Left kidney (tissue), 8 donors: ENCODE measurements at places on chromosomes 6 and 20. TPM values are rescaled to one million over a fixed set of nuclear protein-coding genes. Genes with fewer than 3 reads are reported as not detected.

ANGPT4 gene
- 0.22 TPM for polyA plus RNA-seq

SAMD10 gene
- 7.5 TPM for polyA plus RNA-seq

HLA-DRA gene
- polyA plus RNA-seq: 58.9 TPM

NAPB gene
- polyA plus RNA-seq: 28.2 TPM

TSHZ2 gene
- 14.2 TPM for polyA plus RNA-seq

BACH2 gene
- polyA plus RNA-seq: 11.4 TPM

TTLL9 gene
- polyA plus RNA-seq: 5.5 TPM

RSPO4 gene
- polyA plus RNA-seq: 2.3 TPM

RAET1E gene
- polyA plus RNA-seq: 0.37 TPM

GABRR1 gene
- 1.2 TPM for polyA plus RNA-seq

C20orf202 gene
- polyA plus RNA-seq: 0.43 TPM

AGPAT4 gene
- 23.7 TPM for polyA plus RNA-seq

MOCS3 gene
- 4.7 TPM for polyA plus RNA-seq

GRCh38 chr20:25538838-25539665 is 46.3 kb downstream of the NINL start:
- no peak for DNase-seq

GRCh38 chr6:54274383-54274782 is 33.9 kb upstream of the TINAG start:
- no peak for DNase-seq

GRCh38 chr20:1951436-1952115 is 42.3 kb downstream of the PDYN start:
- DNase-seq: no peak

DNA sequence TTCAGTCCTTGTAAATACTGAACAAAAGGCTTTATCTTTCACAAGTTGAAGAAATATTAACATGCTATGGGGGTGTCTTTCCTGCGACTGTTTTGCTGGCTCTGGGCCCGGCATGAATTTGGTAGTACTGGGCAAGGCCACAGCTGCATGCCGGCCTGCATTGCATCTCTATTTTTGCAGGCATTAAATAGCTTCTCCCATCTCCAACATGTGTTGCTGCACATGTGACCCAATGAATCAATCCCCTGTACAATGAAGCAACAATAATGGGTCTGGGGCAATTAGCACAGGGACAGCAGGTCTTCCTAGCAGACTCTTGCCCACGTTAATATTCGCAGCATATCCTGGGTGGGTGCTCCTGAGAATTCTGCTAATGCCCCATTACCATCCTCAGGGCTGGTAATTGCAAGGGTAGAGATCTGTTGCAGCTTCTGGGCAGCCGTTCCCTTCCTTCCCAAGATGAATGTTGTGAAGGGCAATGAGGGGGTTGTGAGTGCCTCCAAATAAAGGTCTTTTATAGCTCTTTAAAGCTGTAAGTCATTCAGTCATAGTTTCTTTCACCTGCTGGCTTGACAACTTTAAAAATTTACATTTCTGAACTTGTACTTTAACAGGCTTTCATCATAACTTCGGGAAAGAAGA is 24.3 kb upstream of the CDYL start:
- DNase-seq: no peak

- DNase-seq: no peak
These were observed 5.7 kb downstream of the FOXO3 start for GRCh38 chr6:108566406-108566805.

DNA sequence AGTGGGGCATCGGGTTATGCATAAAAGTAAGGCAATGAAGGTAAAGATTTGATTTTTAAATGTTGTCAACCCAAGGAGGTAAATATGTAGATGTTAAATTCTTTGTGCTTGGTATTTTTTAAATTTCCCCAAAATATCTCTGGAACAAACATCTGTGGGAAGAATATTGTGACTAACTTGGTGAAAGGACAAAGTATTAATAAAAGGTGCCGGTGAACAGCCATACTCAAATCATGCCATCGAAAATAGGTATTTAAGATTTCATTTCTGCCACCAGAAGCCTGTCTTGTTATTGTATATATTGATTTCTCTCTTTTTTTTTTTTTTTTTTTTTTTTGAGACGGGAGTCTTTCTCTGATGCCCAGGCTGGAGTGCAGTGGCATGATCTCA is 12.6 kb upstream of the ZBTB2 start:
- no peak for DNase-seq

GRCh38 chr20:19915111-19915798 is 101.9 kb upstream of the NAA20 start:
- DNase-seq: no peak

- DNase-seq: no peak
These were observed 59.8 kb downstream of the CDK19 start for GRCh38 chr6:110755411-110755834.

GRCh38 chr20:38212806-38213606 is 47.5 kb downstream of the KIAA1755 start:
- no peak for DNase-seq

DNA sequence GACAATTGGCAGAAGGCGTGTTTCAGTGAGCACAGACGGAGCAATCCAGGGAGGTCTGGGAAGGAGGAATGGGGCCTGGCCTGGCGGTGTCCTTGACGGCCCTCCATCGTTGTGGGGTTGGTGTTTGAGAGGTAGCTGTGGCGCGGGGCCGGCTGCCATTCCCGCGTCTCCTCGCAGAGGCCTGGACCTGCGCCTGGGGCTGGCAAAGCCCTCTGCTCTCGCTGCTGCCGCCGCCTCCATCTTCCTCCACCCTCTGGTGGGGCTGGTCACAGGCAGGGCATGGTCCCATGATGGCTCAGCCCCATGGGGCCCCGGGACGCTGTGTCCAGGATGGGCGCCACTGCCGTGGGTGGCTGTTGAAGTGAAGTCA is 7.6 kb downstream of the OSBPL2 start:
- DNase-seq: no peak

GRCh38 chr20:48797850-48798747 is 29.7 kb downstream of the PREX1 start:
- DNase-seq: no peak

GRCh38 chr20:924639-925038 is 8.5 kb upstream of the ANGPT4 start:
- DNase-seq: no peak

GRCh38 chr6:47419621-47420020 is 58.0 kb upstream of the CD2AP start:
- peak; percentile 53 for DNase-seq

DNA sequence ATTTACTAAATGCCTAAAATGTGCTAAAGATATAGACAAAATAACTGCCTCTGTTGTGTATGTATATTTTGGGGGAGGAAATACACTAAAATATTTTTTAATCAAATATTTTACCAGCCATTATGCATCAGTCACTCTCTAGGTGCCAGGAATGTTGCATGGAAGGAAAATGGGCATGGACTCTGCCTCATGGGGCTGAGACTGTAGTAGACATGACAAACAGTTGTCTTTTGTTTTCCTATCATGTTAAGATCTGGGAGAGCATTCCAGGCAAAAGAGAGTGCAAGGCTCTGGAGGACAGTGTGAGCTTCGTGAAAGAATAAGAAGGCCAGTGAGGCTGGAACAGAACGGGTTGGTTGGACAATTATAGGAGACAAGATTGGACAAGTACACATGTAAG is 26.5 kb downstream of the HLA-DOB start:
- DNase-seq: no peak

DNA sequence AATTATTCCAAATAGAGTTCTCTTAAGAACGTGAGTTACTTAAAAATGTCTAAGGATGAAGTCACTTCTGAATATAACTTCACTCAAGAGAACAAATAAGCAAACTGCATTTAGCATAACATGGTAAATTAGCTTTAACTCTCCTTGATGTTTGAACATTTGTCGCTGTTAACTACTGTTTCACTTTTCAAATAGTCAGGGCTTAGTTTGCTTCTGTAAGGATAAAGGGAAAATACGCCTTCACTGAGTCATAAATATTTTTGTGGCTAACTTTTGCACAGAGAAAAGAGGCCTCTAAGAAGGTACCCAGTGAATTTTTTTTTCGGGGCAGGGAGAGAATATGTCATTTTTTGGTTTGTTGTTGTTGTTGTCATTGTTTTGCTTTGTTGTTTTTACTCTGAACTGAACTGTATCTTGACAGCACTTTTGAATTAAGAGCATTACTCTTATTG is 8.1 kb downstream of the PTPN1 start:
- no peak for DNase-seq

GRCh38 chr20:51894619-51895018 is 92.3 kb upstream of the SALL4 start:
- DNase-seq: no peak

- DNase-seq: no peak
These were observed 4.9 kb downstream of the OLIG3 start for GRCh38 chr6:137489046-137490005.

GRCh38 chr6:160102956-160103824 is 18.4 kb upstream of the SLC22A1 start:
- no peak for DNase-seq

GRCh38 chr6:24357336-24358218 is at the start of gene DCDC2:
DCDC2 (minus strand) TSS chr6:24358059; CDS start chr6:24357750, 309 bp downstream.
- DNase-seq: peak; percentile 72

- no peak for DNase-seq
These were observed 257.4 kb downstream of the MAFB start for GRCh38 chr20:40431611-40432010.

- DNase-seq: no peak
These were observed 89.0 kb downstream of the TCP11 start for GRCh38 chr6:35051997-35052583.

DNA sequence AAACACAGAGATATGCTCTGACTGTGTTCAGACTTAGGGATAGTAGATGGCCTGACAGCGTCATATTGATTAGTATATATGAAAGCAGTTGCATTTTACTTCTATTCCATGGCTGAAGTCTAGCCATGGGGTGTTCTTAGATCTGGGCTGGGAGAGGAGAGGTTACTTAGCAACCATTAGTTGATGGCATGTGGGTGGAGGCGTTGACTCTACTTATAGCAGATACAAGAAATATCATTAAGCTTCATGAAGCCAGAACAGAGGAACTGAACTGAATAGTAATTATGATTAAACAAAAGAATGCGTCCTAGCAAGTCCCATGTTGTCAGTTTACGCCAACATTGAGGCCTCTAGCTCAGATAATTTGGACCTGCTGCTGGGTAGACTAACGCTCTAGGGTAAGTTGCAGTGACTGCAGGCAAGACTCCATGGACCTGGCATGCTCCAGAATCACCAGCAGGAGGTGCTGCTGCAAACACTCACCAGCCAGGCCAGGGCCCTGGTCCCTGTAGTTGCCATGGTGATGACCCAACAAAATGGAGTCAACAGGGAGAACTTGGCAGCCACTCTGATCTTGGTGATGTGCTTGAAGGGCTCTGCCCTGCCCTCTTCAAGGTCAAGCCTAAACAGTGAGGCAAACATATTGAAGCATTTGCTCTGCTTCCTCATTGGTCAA is 477.3 kb downstream of the PREX1 start:
- DNase-seq: no peak

GRCh38 chr6:3918469-3918868 is 69.3 kb downstream of the FAM50B start:
- peak; percentile 61 for DNase-seq

DNA sequence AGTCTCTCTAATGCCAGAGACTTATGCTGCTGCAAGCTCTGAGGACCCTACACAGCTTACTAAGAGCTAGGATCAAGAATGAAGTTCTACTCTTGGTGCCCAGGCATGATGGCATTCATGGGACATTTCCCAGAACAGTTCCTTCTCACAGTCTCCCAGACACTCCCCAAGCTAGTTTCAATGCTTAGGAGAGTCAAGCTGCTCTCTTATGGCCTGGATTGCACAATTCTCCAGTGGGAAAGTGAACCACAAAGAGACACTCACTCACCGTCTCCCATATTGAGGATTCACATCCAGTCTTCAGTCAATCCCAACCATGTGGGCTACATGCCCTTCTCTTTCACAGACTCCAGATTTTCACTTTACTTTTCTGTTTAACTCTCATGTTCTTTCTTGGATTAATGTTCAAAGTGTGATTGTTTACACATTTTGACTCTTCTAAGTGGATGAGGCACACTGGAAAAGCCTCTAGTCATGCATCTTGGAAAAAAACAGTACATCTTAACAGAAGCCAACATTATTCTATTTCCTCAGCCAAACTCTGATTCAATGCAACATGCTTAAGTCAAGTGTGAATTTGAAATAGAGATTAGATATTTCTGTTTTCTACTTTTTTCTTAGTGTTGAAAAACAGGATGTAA is 447.8 kb upstream of the BTBD3 start:
- DNase-seq: no peak

GRCh38 chr6:138028893-138029292 is 78.3 kb downstream of the PERP start:
- DNase-seq: no peak

DNA sequence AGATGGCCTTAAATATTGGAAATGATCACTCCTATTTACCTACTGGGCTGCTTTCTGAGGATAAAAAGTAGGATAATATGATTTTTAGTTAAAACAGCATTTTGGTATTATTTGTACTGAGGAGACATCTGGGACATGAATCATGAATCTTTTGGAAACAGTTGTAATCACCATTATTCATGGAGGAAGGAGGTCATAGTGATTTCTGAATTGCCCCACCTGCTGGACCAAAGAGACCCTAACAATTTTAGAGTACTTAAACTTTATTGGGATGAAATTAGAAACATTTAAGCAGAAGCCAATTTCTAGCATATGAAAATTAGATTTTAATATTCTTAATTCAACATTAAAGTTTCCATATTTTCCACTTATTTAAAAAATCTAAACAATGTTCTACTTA is 108.4 kb upstream of the SIM1 start:
- DNase-seq: no peak

- DNase-seq: no peak
These were observed 24.9 kb upstream of the LAMA4 start for GRCh38 chr6:112279031-112279935.

DNA sequence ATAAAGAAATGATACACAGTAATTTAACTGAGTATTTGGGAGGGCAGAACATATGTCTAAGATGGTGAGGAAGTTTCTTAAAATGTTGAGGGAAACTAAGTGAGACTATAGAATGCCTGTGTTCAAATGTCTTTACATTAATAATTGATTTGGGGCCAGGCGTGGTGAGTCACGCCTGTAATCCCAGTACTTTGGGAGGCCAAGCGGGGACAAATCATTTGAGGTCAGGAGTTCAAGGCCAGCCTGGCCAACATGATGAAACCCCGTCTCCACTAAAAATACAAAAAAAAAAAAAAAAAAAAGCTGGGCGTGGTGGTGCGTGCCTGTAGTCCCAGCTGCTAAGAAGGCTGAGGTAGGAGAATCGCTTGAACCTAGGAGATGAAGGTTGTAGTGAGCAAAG is 66.7 kb downstream of the THEMIS start:
- DNase-seq: no peak

GRCh38 chr20:22282696-22283095 is 301.7 kb downstream of the FOXA2 start:
- DNase-seq: no peak

- DNase-seq: no peak
These were observed 38.3 kb downstream of the FAM120B start for GRCh38 chr6:170344631-170345576.

DNA sequence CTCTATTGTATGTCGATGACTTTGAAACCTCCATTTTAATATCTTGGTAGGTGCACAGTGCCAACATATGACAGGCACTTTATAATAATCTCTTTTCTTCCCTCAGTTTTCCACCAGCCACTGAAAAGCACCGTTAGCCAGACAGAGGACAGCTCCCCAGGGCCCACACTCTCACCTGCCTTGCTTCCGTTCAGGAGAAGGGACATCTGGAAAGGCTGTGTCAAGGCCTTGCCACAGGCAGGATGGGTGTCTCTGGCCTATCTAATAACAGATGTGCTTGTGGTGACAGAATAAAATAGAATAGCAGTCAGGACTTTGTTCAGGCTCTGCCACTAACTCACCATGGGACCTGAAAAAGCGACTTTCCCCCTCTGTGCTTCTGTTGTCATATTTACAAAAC is 75.5 kb upstream of the CCDC167 start:
- no peak for DNase-seq
